ENCODE measurements at places on chromosomes 11 and 22. TPM values are rescaled to one million over a fixed set of nuclear protein-coding genes. Genes with fewer than 3 reads are reported as not detected.

- no peak for DNase-seq
Observed at GRCh38 chr11:35313760-35314153, 105.6 kb downstream of the SLC1A2 start.

GRCh38 chr11:6402061-6402470, 11.8 kb downstream of the SMPD1 start:
- no peak for DNase-seq

- DNase-seq: no peak
Observed at GRCh38 chr22:43451371-43452050, 39.7 kb downstream of the MPPED1 start.

GRCh38 chr11:119371778-119372182, 9.7 kb downstream of the USP2 start:
- DNase-seq: peak; percentile 52

GRCh38 chr11:120079750-120080610, 57.9 kb downstream of the TRIM29 start:
- DNase-seq: no peak

DNA sequence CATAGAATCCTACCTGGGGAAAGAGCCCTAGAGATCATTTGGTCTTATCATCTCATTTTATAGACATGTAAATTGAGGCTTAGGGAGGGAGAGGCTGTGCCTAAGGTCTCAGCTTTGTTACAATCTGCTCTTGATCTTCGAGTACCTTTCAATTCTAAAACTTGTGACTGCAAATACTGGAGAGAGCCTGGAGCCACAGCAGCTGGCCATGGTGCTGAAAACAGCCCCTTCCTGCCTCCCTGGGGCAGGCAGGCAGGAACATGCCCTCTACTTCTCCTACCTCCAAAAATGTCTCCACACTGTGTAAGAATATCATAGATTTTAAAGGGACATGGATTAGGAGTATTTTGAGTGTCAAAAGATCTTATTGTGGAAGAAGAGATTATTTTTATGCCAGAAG, 52.2 kb downstream of the C22orf42 start:
- peak; percentile 1 for DNase-seq

- no peak for DNase-seq
Observed at GRCh38 chr11:2306877-2307500, 5.2 kb downstream of the TSPAN32 start.

TSSK2 gene
- total RNA-seq: not detected

- DNase-seq: no peak
Observed at GRCh38 chr11:115220911-115221310, 283.3 kb downstream of the CADM1 start.

MS4A15 gene
- total RNA-seq: not detected

DNA sequence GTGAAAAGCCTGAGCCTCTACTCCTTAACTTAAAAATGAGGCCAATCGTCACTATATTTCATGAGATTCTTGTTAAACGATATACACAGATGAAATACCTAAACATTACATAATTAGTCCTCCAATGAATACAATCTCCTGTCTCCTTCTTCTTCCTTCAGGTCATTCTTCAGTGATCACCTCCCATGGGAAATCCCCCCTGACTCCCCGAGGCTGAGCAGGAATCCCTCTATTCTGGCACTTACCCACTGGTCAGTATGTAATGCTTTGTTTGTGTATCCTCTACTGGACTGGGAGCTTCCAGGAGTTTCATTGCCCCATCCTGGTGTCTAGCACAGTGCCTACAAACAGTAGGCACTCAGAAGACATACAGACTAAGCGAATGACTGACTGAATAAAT, 52.3 kb downstream of the RAB38 start:
- peak; percentile 23 for DNase-seq

ANKK1 gene
- total RNA-seq: not detected

DNA sequence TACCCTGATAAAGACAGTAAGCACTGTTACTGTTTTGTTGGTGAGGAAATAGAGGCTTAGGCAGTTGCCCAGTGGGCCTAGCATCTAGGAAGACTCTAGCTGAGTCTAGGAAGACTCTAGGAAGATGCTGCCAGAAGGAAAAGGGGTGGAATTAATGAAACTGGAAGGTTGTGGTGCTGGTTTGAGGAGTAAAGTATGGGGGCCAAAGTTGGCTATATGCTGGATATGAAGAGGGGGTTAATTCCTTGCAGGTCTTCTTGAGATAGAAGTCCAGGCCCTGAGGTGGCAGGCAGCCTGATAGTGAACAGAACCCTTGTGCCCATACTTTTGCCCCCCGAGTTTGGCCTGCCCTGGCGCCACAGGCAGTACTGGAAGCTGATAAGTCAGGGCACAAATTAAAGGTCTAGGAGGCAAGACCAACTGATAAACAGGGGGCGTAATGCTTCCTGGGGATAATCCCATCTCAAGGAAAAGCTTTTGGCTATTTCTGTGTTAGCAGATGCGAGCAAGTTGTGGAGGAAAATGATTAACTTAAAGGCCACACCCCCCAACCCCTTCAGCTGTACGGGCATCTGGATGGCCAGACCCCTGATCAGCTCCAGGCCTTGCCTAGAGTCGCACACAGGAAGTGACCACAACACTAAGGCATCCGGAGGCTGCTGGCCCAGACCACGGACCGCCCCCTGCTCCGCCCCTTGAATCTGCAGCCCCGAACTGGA, 3.1 kb downstream of the ILK start:
- peak; percentile 97 for DNase-seq

DNA sequence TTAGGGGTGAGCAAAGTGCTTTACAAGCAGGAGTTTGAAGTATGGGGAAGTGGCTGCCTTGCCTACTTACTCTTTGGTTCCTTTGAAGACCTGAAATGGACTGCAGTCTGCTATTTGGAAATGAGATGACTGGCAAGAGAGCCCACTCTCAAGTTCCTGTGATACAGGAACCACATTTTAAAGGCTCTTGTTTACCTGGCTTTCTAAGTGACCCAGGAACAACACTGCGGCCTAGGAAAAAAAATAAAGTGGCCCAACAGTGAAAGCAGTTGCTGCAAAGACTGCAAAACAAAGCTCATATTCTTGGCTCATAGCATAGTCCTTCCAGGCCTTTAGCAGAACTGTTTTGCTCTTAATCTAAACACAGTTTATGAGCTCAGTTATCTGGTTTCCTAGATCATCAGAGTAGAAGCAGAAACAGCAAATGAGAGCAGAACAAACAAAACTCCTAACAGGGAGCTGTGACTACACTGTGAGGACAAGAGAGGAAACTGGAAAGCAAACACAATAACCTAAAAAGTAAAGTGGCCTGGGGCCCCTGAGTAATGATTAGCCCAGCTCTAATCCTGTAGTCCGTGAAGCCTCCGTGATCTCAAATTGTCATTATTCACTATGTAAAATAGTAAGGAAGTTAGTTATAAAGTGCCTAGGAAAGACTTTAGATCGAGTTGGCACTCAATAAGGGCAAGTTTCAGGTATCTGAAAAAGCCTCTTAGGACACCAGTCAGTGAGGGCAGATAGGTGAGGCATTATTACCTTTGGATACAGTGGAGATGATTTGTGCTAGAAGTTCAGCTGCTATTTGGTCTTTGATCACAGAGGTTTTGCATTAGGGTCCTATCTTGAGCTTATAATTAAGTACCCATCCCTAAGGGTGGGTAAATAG, 11.5 kb downstream of the CCDC117 start:
- peak; percentile 84 for DNase-seq

ZP1 gene
- total RNA-seq: not detected

DNA sequence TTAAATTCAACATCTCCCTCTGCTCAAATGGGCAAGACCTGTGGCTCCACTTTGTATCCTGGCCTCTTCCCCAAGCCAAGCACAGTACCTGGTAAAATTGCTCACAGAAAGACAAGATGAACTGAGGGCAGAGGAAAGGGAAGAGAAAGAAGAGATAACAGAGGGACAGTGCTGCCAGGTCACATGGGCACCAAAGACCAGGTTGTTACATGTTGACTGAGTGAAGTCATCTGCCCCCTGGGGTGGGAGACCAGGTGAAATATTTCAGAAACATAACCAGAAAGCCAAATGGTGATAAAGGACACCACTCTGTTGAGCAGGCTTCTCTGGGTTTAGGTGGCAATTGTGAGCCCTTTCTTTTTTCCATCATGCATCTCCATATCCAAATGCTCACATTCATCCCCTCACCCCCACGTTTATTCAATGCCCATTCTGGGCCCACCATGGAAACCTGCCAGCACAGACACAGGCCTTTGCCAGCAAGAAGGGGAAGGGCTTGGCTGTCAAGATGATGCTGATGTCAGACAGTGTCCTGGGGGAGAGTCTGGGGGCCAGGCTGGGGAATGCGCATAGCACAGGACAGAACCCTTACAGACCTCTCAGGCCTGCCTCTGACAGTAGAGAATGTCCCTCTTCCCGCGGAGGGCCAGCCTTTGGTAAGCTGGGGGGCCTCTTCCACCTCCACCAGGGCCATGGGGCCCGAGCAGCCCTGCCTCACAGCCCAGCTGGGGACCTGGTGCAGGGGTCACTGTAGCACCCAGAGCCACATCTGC, 51.6 kb downstream of the DGCR2 start:
- DNase-seq: no peak

- peak; percentile 30 for DNase-seq
Observed at GRCh38 chr11:112499153-112499880, 238.7 kb upstream of the PLET1 start.

- peak; percentile 43 for DNase-seq
Observed at GRCh38 chr11:36574486-36574885, 6.7 kb downstream of the RAG1 start.

GRCh38 chr11:46594374-46594700, 514 bp upstream of the AMBRA1 start:
- peak; percentile 31 for DNase-seq

DNA sequence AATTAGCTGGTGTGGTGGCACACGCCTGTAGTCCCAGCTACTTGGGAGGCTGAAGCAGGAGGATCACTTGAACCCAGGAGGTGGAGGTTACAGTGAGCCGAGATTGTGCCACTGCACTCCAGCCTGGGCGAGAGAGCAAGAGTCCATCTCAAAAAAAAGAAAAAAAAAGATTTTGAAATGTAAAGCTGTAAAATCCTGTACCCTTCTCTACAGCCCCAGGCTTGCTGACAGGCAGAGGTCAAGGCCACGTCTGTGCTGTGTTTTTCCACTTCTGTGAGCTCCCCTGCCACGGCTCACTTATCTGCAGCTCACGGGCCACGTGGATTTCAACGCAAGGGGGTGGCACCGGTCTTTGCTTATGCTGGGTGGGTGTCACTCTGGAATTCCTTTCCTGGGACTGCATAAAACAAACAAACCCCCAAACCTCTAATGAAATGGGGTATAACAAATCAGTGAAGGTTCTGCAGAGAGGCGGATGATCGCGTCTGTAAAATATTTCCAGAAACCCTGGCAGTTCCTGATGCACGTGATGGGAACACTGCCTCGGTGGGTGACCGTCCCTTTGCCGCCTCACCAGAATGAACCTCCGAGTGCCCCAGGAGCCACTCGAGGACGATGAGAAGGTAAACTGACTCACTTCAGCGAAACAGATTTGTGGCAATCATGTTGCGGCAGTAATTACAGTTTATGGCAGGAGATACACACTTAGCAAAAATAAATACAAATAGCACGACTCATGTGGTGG, 44.0 kb upstream of the ATXN10 start:
- no peak for DNase-seq

GRCh38 chr22:36744413-36744765, 31.5 kb downstream of the IFT27 start:
- no peak for DNase-seq
